ENCODE measurements at places on chromosomes 2 and 18.
A peak's percentile ranks its signal among the peaks of the same experiment; 100 is the strongest.

- DNase-seq, result no peak
These were observed 19.2 kb downstream of the TMEM185B start for GRCh38 chr2:120204022-120204405.

DNA sequence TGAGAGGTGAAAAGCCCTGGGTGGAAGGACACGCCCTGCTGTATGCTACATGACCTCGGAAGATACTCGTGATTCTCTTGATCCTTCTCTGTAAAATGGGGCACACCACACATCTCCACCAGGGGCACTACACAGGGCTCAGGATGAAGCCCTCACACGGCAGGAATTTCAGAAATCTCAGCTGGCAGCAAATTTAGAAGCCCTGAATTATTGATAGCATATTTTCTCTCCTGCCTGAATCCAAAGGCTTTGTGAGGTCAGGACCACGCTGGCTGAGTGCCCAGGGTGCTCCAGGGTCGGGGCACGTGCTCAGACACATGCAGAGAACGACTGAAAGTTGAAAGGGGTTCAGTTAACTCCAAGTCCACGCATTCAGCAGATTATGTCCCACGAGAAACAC lies 42.1 kb upstream of the GALR1 start:
- DNase-seq, result no peak

GRCh38 chr18:79985172-79985571 lies 3.2 kb downstream of the TXNL4A start:
- no peak for DNase-seq

GRCh38 chr2:34371711-34372110 lies 772.6 kb upstream of the FAM98A start:
- no peak for DNase-seq

DNA sequence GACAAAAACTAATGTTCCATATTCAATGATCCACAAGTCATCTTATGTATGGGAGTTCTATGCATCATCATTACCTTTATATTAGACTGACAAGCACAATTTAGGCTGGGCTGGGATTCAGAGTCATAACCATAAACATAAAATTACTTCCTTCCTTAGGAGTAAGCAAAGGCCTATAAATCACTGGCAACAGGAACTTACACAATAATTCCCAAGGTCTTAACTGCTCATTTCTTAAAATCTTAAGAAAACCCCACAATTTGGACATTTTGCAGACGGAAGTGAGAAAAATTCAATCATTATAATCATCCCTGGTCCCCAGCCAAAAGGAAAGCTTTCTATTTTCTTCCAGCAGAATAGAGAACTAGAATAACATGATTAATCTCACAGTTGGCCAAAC lies 232.3 kb downstream of the DYM start:
- DNase-seq, result no peak

DNA sequence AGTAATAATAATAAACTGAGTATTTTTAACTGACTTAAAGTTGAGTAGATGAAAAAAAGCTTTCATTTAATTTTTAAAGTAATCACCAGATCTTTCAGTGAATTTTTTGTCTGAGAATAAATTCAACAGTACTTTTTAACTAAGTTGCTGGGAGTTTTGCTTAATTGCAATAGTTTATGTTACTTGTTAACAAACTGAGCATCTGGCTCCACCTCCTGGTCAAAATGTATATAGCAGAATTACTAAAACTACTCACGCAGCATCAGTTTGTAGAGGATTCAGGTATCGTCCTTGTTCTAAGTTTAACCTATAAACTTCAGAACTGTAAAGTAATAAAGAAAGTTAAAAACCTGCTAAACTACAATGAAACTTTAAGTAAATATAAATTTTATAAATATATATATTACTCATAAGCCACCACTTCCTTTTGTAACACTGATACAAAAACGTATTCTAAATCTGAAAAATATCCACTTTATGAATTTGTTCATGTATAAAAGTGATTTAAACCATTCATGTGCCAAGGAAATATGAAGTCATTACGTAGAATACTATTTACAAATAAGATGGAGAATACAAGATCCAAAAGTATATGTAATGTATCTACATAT lies 21.3 kb downstream of the NOL10 start:
- DNase-seq, result peak; percentile 21

- DNase-seq, result no peak
These were observed 413.6 kb downstream of the THSD7B start for GRCh38 chr2:137178951-137179377.

DNA sequence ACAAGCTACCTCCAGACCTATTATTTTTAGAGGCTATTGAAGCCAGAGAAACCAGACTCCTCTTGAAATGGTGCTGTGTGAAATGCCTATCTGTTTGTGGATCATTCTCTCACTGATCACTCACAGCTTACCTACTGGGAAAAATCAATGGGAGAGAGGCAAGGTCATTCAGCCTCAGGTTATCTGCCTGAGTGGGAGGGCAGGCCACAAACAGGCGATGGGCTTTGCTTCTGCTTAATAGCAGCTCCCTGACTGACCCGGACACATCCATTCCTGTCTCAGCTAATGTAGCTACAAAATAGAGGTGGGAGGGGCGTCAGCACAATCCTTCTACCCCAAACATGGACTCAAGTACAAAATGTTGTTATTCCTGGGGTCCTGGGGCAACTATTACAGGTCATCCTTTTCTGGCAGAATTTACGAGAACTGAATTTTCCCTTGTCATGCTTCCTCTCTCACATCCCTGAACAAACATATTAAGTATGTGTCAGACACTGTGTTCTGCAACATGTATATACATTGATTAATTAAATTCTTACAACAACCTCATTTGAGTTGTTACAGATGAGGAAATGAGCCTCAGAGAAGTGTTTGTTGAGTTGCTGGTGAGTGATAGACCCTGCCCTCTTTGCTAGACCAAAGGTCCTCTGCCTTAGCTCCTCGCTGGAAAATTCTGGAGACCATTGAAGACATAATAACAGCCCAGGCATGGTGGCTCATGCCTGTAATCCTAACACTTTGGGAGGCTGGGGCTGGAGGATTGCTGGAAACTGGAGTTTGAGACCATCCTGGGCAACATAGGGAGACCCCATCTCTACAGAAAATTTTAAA lies 60.5 kb downstream of the CDK15 start:
- no peak for DNase-seq

- DNase-seq, result no peak
These were observed 141.2 kb upstream of the ST6GAL2 start for GRCh38 chr2:107027205-107027604.

DNA sequence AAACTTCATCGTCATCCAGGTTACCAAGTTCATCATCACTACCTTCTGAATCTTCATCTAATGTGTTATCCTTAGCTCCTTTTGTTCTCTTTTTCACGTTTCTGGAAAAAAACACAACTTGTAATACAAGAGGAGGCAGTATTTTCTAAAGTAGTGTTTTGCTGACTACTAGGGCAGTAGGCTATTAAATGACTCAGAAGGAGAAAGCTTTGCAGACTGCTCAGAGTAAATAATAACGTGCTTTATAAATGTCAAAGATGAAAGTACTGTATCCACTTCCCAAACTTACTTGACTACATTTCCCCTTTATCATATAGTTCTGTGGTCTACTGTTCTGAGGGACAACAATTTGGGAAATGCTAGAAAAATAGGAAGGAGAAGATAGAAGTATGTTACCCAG lies 15.6 kb downstream of the CEBPZOS start:
- DNase-seq, result no peak

- DNase-seq, result no peak
These were observed 58.0 kb downstream of the FARP2 start for GRCh38 chr2:241413929-241414580.

All from nephron progenitor cell (in vitro differentiated cells).